ENCODE measurements at places on chromosomes 3 and 15.

- DNase-seq: no peak
These were observed 82.0 kb downstream of the TFRC start for GRCh38 chr3:195999896-196000295.

- DNase-seq: no peak
These were observed 35.3 kb downstream of the GBE1 start for GRCh38 chr3:81726132-81726531.

GRCh38 chr3:104846270-104846669 lies 520.4 kb upstream of the ALCAM start:
- no peak for DNase-seq

DNA sequence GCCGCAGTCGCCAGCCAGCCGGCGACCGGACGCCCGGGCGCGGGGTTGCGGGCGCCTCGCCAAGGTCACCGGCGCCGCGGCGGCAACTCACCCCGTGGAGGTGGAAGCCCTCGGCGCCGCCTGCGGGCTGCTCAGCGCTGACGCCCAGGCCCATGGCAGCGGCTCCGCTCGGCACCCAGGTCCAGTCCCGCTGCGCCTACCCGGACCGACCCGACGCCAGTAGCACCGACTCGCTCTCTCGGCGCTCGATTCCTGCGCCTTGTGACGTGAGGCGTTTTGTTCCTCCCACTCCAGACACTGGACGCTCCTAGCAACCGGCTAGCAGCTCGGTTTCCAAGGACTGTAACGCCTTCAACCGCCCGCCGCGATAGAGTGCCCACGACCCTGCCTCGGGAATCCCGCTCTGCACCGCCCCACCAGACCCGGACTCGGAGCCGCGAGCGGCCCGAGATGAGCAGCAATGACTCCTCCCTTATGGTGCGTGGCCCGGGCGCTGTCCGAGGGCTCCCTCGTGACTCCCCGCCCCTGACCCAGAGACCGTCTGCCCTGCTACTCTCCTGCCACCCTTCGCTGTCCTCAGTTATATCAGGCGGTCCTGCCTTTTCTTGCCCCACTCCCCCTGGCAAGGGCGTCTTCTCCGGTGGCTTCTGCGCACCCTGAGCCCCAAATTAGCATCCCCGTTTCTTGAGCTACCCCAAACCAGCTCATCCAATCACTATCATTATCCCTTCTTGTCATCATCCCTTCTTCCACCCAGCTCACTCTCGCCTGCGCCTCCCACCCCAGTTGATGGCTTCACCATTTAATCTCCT lies at the start of the genes GORASP1 and TTC21A:
Gene GORASP1, minus strand, starts transcription at position 240 of the 812 bp plus-strand sequence. Its CDS starts 86 bp downstream, at position 154.
Gene TTC21A, plus strand, starts transcription at position 293 of the 812 bp plus-strand sequence. Its CDS starts 158 bp downstream, at position 451.
- peak; percentile 23 for DNase-seq

GRCh38 chr3:154338570-154338969 lies 14.3 kb upstream of the DHX36 start:
- no peak for DNase-seq

DNA sequence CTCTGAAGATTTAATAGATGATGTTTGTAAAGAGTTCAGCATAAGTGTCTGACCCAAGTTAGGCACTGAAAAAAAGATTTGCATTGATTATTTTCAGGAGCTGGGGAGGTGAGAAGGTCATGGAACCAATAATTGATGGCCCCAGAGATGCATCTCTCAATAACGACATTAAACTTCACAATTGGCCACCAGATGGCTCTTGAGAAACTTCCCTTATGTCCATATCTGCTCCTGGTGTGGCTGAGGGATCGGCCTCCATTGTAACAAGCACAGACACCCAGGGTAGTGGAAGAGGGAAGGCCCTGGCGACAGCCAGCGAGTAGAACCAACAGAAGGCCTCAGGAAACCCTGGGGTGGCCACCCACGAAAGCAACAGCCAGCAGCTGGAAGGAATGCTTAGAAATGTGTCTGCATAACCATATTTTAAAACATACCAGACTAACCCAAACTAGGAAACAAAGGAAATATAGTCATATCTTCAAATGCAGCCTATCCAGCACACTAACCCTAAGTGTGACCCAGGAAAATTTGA lies 536.7 kb downstream of the SOX2 start:
- DNase-seq: no peak
